ENCODE measurements at places on chromosomes 11 and 22. TPM values are rescaled to one million over a fixed set of nuclear protein-coding genes. Genes with fewer than 3 reads are reported as not detected.

DNA sequence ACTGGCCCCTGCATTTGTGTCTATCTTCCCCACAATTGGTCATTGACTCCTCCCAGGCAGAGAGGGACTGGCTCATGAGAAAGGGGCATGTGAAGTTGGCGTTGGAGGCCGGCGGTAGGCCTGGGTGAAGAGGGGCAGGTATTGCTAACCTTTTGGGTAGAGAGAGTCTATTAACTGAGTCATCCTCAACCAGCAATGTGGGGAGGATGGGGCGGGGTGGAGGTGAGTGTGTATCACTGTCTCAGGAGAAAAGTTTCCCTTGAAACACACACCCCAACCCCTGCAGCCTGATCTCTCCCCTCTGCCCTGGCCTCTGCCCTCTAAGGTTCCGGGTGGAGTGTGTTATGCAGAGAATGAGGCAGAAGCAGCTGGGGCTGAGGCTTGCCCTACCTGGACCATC lies 60.1 kb upstream of the PHF21B start:
- no peak for DNase-seq

DNA sequence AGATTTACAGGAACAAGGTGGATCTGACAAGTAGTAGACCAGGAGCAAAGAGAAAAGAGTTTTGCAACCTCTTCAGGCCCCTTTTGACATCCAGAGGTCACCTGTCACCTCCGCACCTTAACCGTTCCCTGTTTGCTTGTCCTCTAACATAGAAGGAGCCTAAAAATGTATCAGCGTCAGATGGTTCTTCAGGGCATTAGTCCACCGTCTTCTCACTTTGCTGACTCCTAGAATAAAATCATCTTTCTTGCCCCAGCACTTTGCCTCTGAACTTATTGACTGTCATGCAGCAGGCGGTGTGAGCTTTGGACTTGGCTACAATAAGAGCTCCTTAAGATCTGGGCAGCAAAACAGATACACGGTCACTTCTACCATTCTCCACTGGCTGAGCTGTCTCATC lies 339.7 kb upstream of the B3GAT1 start:
- DNase-seq, result no peak

DNA sequence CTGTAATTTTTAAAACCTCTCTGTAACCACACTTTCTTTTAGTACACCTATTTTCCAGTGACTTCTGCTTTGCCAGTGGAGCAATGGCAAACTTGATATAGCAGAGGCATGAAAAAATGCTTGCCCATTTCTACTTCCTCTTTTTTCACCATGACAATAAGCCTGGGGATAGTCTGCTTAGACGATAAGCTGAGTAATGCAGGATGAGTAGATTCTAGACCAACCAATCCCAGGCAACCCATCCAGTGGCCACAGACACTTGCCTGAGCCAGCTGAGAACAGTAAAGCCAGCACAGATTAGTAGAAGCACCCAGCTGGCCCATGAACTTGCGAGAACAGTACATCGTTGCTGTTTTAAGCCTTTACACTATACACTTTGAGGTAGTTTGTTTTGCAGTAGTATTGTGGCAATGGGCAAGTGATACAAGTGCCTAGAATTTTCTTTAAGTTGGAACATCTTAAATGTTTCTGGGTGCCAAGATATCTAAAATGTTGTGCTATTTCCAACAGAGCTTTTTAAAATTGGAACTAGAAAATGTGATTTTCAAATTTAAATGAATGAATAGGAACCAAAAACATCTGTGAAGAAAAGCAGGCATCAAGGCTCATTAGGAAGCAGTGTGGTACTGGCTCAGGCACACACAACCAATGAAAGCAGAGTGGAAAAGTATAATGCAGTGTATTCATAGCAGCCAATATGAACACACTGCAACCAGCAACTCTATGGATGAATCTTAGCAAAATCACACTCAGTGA lies 37.7 kb downstream of the DDI1 start:
- DNase-seq, result no peak

DNA sequence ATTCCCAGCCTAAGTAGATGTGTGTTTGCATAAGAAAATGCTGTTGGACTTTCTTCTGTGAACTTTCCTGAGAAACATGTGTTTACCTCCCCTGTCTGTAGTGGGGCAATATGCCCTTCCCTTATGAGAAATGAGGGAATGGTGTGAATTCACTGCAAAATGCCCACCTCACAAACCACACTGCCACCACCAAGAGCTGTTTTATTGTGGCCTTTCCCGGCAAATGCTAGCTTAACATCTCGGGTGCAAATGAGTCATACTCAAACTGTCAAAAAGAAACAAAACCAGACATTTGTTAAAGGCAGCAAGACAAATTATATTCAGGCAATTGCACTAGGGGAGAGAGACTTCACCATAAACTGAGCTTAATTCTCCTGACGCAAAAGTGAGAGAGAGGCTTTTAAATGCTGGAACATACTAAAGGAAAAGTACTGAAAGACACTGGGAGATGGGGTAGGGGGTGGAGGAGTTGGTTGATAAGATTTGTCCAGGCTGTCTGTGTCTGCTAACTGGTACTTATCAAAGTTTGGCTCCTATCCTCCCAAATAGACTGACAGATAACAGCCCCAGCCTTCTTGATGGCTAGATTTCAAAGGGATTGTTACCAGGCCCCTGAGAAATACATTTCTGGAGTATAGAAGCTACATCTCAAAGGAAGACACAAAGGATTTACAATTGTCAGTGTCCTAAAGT lies 70.9 kb upstream of the OR5AK2 start:
- DNase-seq, result no peak

DNA sequence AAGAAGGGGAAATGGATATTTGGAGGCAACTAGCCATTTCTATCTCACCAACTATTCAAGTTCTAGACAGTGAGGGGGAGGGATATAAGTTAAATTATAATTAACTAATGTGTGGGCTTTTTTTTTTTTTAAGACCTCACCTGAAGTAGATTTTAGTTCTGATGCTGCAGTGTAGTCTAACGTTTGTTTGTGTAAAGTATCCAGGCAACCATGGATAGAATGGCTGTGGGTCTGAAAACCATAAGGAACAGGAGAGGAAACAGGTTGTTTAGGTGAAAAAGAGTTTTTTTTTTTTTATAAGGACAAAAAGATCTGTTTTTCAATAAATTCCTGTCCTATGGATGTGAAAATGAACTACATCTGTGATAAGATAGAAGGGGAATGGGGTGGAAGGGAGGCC lies 262.4 kb upstream of the PLET1 start:
- no peak for DNase-seq

DNA sequence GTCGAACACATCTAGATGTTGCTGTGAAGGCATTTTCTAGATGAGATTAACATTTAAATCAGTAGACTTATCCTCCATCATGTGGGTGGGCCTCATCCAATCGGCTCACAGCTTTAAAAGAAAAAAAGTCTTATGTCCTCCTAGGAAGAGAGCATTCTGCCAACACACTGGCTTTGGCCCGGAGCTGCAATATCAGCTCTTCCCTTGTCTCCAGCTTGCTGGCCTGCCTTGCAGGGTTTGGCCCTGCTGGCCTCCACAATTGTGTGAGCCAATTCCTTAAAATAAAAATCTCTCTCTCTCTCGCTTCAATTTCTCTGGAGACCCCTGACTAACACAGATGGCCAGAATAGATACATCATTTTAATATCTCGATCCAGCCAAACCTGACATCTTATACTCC lies 13.1 kb upstream of the ABCC8 start:
- no peak for DNase-seq

GRCh38 chr22:28907311-28908008 lies 24.1 kb downstream of the ZNRF3 start:
- no peak for DNase-seq

GRCh38 chr11:61754534-61755482 lies 2.4 kb downstream of the MYRF start:
- DNase-seq, result no peak

DNA sequence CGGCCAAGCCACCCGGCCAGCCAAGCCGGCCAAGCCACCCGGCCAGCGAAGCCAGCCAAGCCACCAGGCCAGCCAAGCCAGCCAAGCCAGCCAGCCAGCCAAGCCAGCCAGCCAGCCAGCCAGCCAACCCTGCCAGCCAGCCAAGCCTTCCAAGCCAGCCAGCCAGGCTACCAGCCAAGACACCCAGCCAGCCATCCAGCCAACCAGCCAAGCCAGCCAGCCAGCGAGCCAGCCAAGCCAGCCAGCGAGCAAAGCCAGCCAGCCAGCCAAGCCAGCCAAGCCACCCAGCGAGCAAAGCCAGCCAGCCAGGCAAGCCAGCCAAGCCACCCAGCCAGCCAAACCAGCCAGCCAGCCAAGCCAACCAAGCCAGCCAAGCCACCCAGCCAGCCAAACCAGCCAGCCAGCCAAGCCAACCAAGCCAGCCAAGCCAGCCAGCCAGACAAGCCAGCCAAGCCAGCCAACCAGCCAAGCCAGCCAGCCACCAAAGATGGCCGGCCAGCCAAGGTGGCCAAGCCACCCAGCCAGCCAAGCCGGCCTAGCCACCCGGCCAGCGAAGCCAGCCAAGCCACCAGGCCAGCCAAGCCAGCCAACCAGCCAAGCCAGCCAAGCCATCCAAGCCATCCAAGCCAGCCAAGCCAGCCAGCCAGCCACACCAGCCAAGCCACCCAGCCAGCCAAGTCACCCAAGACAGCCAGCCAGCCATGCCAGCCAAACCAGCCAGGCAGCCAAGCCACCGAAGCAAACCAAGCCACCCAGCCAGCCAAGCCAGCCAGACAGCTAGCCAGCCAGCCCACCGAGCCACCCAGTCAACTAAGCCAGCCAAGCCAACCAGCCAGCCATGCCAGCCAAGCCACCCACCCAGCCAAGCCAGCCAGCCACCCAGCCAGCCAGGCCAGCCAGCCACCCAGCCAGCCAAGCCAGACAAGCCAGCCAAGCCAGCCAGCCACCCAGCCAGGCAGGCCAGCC lies 28.8 kb downstream of the CCT8L2 start:
- no peak for DNase-seq

GRCh38 chr11:20159466-20160381 lies 551 bp downstream of the DBX1 start:
- DNase-seq, result no peak

DNA sequence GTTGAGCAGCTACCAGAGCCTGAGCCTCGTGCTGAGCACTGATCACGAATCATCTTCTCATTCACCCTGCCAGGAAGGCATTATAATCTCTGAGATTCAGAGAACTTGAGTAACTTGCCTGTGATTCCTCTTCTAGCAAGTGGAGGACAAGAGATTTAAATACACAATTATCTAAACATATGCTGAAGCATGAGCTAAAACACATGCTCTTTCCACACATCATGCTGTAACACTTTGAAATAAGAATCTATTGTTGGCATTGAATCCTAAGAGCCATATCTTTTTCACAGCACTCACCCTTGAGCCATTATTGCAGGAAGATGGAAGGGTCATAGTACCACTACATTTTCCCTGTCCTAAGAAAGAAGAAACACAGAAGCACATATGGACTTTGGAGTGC lies 722.5 kb upstream of the API5 start:
- DNase-seq, result no peak

DNA sequence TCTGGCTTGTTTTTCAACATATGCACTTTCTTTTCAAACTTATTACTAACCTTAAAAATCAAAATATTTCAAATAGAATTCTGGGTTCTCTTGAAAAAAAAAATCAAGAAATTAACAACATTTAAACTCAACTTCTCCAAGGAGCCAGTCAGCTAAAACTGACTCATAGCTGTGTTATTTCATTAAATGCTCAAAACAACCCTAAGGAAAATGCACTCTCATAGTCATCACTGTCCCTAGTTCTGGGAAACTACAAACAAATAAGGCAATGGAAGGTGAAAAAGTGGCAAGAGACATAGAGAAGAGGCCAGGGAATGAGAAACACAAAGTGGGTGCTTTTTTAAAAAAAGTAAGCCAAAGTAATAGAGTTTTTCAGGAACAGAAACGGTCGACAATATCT lies 4.1 kb upstream of the ARHGAP20 start:
- DNase-seq, result no peak

DNA sequence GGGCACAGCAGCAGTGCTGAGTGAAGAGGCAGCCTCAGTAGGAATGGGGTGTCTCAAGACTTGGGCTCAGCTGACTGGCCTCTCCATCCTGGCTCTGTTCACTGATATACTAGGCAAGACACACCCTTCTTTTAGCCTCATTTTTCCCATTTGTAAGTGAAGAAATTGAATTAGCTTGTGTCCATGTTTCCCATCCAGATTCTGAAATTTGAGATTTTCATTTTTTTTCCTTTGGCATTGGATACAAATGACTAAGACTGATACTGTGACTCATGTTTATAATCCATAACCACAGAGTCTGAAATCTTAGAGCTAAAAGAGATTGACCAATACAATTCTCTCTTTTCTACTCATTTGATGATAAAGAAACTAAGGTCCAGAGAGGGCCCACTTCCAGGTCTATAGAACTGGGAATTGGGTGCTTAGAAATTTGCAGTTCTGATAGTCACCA lies 110.9 kb downstream of the KCNC1 start:
- DNase-seq, result no peak

GRCh38 chr11:106990331-106990730 lies 27.9 kb downstream of the GUCY1A2 start:
- no peak for DNase-seq

DNA sequence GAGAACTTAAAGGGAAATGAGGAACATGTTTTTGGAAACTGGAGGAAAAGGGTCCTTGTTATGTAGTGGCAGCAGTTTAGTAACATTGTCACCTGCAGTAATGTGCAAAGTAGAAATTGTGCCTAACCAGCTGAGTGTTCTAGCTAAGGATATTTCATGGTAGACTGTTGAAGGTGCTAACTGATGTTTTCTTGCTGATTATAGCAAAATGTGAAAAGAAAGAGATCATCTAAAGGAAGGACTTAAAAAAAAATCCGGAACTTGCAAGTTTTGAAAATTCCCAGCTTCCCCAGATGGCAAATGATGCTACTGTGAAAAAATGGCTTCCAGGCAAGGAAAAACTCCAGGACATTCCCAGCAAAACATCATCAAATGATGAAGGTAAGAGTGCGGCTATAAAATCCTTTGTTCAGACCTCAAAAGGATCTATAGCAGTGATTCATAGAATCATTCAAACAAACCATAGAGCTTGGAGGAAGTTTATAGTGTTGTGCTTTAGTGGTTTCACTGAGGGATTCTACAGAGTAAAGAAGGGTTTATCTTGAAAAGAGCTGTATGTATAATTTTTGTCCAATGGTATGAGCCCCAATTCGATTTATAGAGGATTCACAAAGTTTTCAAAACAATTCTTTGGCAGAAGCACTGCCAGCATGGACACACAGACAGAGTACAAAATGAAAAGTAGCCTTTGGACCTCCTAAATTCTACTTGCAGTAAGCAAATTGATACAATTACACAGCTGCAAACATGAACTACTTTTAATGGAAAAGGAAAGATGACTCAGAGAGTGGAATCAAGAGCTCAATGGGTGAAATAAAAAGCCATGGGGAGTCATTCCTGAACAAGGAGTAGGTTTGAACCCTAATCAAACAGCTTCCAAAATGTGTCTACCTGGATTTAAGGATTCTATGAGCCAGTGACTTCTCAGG lies 4.3 kb upstream of the TRIM44 start:
- no peak for DNase-seq

Gene OLFML1
- total RNA-seq, result not detected

Gene SLC25A1
- 44.5 TPM for total RNA-seq

Gene HTR3A
- not detected for total RNA-seq

Gene HMOX1
- total RNA-seq, result 4.9 TPM

Gene C11orf86
- not detected for total RNA-seq

Gene DUSP8
- total RNA-seq, result 5.4 TPM

Gene CRYBB3
- total RNA-seq, result 0.78 TPM

Gene LARGE1
- total RNA-seq, result 6.9 TPM

Gene OR5AS1
- total RNA-seq, result not detected

Gene SMIM35
- not detected for total RNA-seq

All from natural killer cell treated with Interleukin-12 subunit alpha and Interleukin-12 subunit beta and Interleukin-15 and Interleukin-18, amount 100 ng/mL, for 72 hours (primary cell).